Esophagus muscularis mucosa (tissue), 4 donors: ENCODE measurements at places on chromosomes 3 and 15.

DNA sequence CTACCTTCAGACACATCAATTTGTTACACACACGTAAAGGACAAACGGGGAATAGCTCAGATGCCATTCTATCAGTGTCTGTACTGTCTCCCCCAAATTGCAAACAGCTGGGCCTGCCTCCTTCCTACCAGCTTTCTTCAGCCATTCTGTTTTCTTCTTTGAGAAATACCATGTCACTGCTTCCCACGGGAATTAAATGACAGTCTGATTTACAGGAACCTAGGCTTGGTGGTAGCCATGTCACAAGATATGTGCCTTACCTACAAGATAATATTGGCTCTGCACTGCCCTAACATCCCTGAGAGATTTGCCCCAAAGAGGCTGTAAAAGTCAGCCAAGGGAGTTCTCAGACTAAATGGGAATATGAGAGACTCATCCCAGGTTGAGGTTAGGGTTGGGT lies 308.3 kb downstream of the LRTM1 start:
- H3K4me3 ChIP-seq = no peak overlapping the region
- no peaks in the 10 kb centered on the region for H3K27me3 ChIP-seq
- H3K27ac ChIP-seq = no peak overlapping the region

DNA sequence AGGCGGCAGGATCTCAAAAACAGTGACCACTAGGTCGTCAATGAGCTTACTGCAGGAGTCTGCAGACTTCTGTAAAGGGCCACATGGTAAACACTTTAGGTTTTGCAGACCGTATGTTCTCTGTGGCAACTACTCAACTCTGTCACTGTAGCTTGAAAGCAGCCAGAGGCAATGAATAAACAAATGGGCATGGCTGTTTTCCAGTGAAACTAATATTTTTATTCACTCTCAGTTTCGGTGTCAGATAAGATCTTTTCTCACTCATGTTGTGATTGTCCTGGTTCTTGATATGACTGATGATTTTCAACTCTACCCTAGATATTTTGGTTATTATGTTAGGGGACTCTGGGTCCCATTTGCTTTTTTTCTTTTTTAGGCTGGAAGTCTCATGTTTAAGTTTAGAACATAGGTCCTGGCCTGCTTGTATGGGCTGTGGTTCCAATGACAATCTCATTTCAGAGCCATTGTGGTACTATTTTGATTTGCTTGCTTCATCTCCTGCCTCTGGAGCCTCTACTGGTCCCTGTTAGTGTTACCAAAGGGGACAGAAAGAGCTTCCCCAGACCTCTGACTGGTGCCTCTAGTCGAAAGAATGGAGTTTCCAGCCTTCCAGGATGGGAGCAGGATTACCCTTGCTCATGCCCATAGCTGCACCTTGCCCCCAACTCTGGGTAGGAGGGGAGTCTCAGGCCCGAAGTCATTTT lies 222.0 kb downstream of the STT3B start:
- no peak overlapping the region for H3K4me3 ChIP-seq
- no peak overlapping the region for H3K27ac ChIP-seq
- H3K36me3 ChIP-seq = no peaks in the 10 kb centered on the region

DNA sequence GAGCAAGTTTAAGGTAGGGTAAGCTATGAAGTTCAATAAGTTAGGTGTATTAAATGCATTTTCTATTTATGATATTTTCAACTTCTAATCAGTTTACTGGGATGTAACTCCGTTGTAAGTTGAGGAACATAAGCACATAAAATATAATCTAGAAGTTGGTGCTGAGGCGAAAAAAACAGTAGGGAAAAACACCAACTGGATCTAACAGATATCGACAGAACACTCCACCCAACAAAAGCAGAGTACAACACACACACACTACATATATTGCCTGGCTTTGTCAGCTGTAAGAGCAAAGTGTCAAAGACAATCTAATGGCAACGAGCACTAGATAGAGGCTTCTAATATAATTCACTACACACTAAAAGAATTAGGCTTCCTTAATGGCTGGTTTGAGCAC lies 8.4 kb downstream of the PIK3R4 start:
- H3K27me3 ChIP-seq = no peaks in the 10 kb centered on the region
- DNase-seq = no peak
- peaks cover 40% of the 10 kb centered on the region for H3K4me1 ChIP-seq
- no peak overlapping the region for H3K4me3 ChIP-seq
- peaks cover 40% of the 10 kb centered on the region for H3K36me3 ChIP-seq

- peak overlapping the region; percentile 88 for H3K27ac ChIP-seq
- H3K4me3 ChIP-seq = no peak overlapping the region
- no peaks in the 10 kb centered on the region for H3K36me3 ChIP-seq
- H3K4me1 ChIP-seq = peaks cover 79% of the 10 kb centered on the region
These were observed 33.5 kb downstream of the IQGAP1 start for GRCh38 chr15:90421527-90421926.

- no peak overlapping the region for H3K4me3 ChIP-seq
- no peaks in the 10 kb centered on the region for H3K4me1 ChIP-seq
- no peaks in the 10 kb centered on the region for H3K36me3 ChIP-seq
- no peaks in the 10 kb centered on the region for H3K27me3 ChIP-seq
- no peak overlapping the region for H3K27ac ChIP-seq
These were observed 107.0 kb downstream of the ALCAM start for GRCh38 chr3:105473521-105474223.

GRCh38 chr3:142945023-142945422 lies 18.5 kb downstream of the PAQR9 start:
- H3K4me1 ChIP-seq = peaks cover 8% of the 10 kb centered on the region
- H3K27ac ChIP-seq = no peak overlapping the region
- H3K4me3 ChIP-seq = no peak overlapping the region
- H3K36me3 ChIP-seq = no peaks in the 10 kb centered on the region
